Stimulated activated CD4-positive, alpha-beta T cell treated with anti-CD3 and anti-CD28 coated beads, Interleukin-1b, Interleukin-23, amount 100 ng/mL, for 1 hour (primary cell): ENCODE measurements at places on chromosomes 5 and 9.

DNA sequence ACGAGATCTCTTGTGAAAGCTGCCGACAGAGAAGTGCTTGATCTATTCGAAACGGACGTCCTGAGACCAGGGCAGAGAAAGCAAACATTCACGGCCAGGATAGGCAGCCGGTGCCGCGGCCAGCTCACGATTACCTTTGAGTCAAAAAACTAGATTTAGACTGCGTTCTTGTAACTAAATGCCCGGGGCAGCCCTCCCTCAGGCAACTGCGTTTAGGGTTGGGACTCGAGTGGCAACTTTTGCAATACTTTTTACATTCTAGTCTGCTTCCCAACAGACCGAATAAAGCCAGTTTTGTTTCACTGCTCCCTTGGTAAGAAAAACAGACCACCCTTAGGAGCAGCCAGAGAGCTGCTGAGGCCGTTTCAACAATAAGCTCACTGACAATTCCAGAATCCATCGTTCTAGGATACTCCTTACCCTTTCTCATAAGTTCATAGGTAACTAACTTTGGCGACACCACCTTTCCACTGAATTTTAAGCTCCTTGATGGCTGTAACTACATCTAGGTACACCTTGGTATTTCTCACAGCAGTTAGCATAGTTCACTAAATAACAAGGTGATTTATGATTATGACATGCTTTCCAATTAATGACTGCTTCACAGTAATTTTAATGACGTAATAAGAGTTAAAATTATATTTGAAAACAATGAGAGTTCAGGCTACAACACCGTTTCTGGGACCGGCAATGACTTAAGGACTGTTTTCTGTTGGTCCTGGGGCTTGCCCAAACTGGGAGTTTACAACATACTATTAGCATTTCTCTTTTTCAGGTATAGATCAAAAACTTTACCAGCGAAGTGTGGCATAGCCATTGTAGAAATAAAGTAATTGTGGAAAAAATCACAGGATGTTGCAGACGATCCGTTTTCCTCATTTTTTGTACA, 899 bp upstream of the RAPGEF6 start:
- DNase-seq: no peak

- DNase-seq: no peak
These were observed 265.5 kb downstream of the ZNF608 start for GRCh38 chr5:124480964-124481363.

GRCh38 chr5:142796492-142797109, 26.4 kb downstream of the ARHGAP26 start:
- no peak for DNase-seq

DNA sequence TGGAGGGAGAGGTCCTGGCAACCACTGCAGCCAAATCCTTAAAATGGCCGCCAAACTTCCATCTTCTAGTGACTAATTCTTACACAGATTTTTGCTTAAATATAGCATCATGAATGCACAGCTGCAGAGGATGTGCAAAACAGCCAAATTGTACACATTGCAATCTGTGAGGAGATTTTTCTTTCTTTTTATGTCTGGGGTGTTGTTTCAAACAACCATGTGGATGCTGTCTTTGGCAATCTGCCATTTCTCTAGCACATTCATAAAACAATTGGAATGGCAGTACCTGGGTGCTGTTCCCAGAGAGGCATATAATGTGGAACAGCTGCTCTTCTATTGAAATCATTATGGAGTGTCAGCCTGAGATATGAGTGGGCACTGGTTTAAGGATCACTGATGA, 1082.9 kb upstream of the SEMA6A start:
- no peak for DNase-seq

GRCh38 chr5:171162165-171162564, 146.9 kb upstream of the TLX3 start:
- DNase-seq: no peak

DNA sequence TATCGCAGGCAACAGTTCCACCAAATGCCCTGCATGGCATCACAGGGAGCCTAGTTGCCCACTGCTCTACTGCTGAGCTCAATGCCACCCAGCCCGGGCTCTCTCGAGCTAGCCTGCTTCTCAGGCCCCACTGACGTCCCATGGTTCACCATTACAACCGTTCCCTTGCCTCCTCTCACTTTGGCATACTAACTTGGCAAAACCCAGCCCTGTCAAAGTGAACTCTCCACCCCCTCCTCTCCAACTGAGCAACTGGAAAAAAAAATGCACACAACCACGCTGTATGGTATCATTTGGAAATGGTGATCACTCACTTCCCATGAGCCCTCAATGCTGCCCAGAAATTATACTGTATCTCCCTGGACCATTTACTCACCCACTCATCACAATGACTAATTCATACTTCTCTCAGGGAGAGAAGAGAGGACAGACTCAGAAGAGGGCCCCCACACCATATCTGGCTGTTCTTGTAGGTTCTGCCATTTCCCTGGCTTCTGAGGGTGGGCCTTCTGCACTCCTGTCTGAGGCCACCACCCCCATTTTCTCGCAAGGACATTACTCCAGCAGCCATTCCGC, 51.4 kb upstream of the RARS1 start:
- no peak for DNase-seq

GRCh38 chr5:99005506-99005905, 76.7 kb upstream of the CHD1 start:
- DNase-seq: no peak

GRCh38 chr5:56172241-56172640, 60.9 kb downstream of the ANKRD55 start:
- DNase-seq: no peak

DNA sequence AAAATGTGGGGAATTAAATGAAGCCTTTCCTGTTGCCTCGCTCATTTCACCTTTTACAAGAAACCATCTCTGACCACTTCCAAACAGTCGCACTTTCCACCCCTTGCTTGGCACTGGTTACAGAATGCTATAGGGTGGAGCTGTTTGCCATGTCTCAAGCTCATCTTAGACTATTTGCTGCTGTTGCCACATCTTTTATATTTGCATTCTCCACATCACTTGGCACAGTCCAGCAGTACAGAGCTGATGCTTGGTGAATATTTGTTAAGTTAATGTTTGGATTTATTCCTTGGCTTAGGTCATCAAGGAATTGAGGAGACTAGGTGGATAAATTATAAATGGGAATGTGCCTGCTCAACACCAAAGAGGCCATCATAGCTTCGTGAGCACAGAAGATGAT, 53.2 kb downstream of the GNA14 start:
- DNase-seq: no peak

DNA sequence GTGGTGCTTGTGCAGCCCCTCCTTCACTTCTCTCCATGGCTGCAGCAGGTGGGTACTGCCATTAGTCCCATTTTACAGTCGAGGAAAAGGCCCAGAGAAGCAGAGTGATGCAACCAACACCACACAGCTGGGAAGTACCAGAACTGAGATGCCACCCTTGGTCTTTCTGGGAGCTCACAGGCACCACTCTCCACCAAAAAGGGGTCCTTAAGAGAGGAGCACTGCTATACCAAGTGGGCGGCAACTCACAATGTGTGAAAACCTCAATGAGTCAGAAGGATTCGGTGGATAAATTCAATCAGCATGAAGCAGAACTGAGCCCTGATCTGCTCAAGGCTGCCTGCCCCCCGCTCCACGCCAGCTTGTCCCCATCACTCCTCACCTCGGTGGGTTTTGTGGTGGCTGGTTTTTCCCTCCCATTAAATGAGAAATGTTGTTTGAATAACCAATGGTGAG, 213.7 kb downstream of the FSTL4 start:
- DNase-seq: no peak
